Smooth muscle cell of the brain vasculature (primary cell): ENCODE measurements at places on chromosomes 2 and 18.

- DNase-seq, result no peak
These were observed 284.4 kb upstream of the RGPD4 start for GRCh38 chr2:107542314-107542740.

GRCh38 chr2:12262681-12263436, 453.9 kb upstream of the TRIB2 start:
- DNase-seq, result no peak

DNA sequence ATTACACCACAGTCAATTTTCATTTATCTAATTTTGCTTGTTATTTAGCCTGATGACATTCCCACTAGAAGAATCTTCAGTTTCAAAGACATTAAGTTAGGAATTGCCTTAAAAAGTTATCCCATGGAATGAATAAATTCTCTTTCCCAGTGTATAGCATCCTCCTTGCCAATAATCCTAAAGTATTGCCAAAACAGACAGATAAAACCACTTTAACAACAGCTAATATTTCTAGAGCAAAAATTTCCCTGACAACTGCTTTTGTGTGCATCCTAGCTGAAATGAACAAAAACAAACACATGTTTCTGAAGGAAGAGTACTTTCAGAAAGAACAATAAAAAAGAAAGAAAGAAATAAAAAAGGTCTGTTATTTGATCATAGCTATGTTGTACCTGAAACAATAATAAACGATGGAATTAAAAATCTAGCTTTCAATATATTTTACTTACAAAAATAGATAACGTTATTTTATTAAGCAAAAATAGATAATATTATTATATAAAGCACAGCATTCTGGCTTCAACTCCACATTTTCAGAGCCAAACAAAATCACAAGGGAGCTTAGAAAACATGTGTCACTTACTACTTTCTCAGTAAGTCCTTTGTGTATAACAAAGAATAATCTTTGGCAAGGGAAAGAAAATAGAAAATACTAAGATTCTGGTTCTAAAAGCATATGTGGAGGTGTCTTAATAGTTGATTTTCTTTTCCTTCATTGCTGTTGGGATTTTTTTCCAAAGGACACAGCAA, 939.0 kb upstream of the CRIM1 start:
- DNase-seq, result no peak

- no peak for DNase-seq
These were observed 819 bp upstream of the NCOA1 start for GRCh38 chr2:24490181-24490689.
